ENCODE measurements at places on chromosomes 7 and 10.

- DNase-seq: no peak
Measured at GRCh38 chr10:80498833-80499741, 38.6 kb upstream of the SH2D4B start.

DNA sequence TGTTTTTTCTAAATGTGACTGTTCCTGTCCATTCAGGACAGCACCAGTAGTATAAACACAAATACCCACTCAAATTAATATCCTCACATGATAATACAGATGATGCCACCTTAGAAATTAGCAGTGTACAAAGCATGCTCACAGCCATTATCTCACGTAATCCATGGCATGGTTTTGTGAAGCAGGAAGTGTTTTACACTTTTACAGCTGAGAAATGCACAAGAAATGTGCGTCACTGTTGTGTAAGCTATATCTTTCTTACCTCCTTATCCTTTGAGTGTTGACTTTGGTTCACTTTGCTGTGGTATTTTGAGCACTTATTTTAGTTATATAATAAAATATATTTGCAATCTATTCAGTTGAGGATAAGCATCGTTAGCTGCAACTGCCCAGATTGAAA lies 31.6 kb downstream of the NKX2-3 start:
- DNase-seq: no peak

DNA sequence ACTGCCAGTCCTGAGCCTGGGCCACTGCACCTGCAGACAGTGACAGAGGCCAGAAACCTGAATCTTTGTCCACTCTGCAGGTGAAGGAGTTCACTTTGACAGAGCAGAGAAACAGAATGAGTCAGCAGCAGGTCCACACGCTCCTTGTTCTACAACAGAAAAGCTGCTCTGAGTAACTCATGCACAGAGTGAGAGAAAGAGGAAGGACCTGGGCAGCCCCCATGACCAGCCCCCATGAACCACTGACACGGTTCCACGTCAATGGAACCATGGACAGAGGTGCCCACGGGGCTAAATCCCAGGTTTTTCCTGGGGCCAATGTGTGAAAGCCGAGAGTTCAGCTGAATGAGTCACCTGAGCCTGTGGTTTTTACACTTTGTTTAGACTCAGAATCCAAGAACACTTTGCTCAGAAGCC lies 40.8 kb upstream of the CTBP2 start:
- DNase-seq: no peak

- no peak for DNase-seq
Measured at GRCh38 chr10:21141946-21142492, 244.9 kb upstream of the NEBL start.

DNA sequence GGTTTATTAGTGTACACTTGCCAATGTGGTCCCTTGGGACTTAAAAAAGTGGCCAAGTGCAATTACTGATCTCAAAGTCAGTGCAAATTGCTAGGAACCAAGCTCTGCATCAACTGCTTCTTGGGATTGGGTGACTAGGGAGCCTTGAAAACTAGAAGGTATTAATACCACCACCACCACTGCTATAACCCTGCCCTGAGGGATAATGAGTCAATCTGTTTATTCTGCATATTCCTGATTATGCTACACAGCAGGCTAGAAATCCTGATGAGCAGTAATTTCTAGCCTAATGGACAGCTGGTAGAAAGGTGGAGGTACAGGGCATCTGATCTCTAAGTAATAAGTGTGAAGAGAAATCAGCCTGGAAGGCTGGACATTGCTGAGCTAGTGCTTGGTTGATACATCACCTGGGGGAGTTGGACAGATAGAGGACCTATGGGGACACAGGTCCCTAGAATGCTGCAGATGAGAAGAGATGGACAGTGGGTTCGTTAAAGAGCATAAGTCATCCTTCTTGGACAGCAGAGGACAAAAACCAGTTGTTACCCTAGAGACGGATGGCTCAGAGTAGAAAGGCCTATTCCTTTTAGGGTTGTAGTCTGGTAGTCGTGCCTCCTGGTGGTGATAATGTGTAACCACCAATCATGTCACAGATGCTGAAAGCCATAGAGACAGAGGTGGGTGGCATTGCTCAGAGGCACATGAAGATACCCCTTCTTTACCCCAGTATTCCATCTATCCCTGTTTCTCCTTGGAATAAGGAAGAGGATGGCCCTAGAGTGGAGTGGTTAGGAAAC lies 554.8 kb downstream of the SORCS1 start:
- DNase-seq: no peak
